ENCODE measurements at places on chromosomes 1 and 21.

GRCh38 chr1:201331166-201331565 lies 46.3 kb downstream of the TNNT2 start:
- DNase-seq: no peak

DNA sequence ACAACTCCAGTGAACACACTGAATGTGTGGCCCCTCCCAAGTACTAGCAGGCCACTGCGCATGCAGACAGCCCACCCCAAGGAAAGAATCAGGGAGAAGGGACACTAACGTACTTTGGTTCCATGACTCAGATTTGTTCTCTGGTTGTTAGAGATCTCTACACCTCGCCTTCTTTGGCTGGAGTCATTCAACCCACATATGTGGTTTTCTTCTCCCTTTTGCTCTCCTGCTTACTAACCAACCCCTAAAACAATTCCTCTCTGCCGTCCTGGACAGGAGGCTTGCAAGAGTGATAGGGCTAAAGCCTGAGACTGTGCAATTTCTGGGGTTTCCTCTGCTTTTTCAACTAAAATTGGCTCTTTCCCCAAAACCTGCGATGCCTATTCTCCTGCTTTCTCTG lies 5.7 kb upstream of the CD48 start:
- DNase-seq: no peak

DNA sequence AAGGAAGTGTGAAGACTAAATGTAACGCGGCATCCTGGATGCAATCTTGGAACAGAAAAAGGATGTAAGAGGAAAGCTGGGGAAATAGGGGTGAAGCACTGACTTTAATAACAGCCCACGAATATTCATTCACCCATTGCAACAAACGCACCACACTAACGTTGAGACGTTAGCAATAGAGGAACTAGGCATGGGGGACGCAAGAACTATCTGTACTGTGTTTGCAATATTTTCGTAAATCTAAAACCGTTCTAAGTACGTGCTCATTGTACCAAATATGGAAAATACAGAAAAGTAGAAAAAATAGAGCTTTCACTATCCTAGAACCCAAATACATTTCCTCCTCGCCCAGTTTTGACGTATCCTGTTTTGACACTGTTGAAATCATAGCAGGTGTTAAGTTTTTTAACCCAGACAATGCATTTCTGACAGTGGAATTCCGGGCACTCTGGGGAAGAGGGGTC lies 3.9 kb downstream of the LAPTM5 start:
- no peak for DNase-seq

DNA sequence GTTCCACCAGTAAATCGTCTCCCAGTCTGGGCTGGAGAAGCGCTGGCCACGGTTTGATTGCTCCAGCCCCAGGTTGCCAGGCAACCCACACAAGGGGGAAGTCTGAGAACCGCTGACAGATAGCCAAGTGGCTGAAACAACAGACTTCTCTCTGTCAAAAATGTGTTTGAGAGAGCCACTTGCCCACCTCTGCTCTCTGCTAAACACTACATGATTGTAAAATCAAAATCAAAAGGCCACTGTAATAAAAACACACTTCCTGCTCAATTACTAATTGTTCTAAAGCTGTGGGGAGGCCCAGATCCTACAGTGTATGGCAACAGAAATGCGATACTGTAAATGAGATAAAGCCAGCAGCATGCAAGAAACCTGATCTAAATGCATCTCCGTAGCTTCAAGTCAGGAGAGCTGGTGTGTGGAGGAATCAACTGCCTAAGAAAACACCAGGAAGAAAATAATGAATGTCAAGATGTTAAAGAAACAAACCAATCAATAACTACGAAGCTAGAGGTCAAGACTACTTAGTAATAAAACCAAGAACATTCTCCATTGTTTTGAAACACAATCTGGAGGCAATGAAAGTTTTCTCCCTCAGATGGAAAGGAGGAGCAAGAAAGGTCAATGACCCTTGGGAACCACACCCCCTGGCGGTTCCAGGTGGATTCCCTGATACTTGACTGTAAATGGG lies 121.2 kb downstream of the SLC45A1 start:
- no peak for DNase-seq

DNA sequence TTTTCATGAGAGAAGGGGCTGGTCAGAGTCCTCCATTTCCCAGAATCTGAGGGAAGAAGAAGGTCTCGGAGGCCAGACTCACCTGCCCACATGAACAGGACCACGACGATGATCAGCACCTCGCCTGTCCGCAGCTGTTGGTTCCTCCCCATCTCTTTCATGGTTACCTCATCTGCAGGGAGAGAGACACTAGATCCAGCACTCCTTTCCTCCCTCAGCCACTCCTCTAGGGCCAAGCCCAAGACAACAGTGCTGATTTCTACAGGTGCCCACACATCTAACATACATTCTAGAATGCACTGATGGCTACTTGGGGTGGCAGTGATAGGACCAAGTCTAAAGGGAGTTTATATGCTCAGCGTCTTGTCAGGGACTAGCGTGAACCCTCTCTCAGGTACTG lies 3.0 kb downstream of the FNDC5 start:
- DNase-seq: no peak

GRCh38 chr1:219405531-219406331 lies 207.2 kb downstream of the ZC3H11B start:
- DNase-seq: no peak

GRCh38 chr1:121558514-121558913 lies 373.7 kb downstream of the SRGAP2C start:
- no peak for DNase-seq

GRCh38 chr1:81071969-81072753 lies 728.6 kb upstream of the ADGRL2 start:
- DNase-seq: no peak

GRCh38 chr1:246921481-246921880 lies 10.3 kb downstream of the AHCTF1 start:
- no peak for DNase-seq

DNA sequence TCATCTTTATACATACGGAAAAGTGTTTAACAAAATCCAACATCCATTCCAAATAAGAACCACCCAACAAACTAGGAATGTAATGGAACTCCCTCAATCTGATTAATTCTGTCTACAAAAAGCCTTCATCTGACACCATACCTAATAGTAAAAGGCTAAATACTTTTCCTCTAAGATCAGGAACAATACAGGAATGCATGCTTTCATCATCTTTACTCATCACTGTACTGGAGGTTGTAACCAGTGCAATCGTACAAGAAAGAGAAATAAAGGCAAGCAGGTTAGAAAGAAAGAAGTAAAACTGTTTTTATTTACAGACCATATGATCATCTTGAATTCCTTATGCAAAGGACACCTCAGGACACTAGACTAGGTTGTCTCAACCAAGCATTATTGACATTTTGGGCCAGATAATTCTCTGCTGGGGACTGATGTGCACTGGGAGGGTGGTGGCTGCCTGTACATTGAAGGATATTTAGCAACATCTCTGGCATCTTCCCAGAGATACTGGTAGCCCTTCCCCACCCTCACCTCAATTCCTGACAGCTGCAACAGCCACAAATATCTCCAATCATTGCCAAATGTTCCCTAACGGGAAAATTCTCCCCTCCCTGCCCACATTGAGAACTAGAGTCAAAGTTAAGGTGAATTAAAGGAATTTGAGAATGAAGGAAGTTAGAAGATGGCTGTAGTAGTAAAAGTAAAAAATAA lies 30.6 kb upstream of the INSL5 start:
- DNase-seq: no peak

GRCh38 chr1:225697428-225697827 lies 44.5 kb upstream of the ENAH start:
- DNase-seq: no peak

DNA sequence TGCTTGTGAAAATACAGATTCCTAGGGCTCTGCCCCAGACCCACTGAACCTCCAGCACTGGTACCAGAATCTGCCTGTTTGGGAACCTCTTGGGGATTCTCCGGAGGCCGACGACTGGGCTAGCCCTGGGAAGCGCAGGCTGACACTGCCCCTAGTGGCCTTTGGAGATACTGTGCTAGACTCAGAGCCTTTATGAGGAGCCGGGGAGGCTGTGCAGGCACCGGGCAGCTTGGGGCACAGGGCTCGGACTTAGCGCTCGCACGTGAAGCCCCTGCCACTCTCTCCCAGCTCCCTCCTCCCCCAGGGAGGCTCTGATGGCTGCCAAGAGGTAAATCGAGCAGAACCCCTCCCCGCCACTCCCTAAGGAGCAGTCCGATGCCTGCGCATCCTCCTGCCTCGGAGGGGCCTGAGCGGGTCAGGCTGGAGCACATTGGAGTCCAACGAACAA lies 144.6 kb upstream of the TNR start:
- no peak for DNase-seq

GRCh38 chr1:20344738-20345137 lies 54.1 kb downstream of the VWA5B1 start:
- DNase-seq: no peak

GRCh38 chr1:22892789-22893188 lies 79.9 kb downstream of the LACTBL1 start:
- DNase-seq: no peak

DNA sequence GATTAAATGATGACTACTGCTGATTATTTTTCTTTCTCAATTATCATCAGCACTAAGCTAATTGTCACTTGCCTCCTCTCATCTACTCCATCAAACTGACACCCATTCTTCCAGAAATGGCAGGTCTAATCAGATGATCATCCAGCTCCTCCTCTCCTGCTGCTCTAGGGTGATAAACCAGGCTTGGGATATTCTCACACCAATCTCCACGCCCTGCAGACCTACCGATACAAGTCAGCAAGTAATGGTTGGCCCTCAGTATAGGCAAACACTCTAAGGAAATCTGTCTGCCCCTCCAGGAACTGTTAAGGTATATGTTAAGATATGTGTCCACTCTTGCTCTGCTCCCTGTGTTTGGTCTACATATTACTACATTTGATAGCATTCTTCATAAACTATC lies 36.3 kb upstream of the C1orf21 start:
- DNase-seq: no peak

- no peak for DNase-seq
These were observed 39.8 kb downstream of the SNAP47 start for GRCh38 chr1:227774821-227775661.

DNA sequence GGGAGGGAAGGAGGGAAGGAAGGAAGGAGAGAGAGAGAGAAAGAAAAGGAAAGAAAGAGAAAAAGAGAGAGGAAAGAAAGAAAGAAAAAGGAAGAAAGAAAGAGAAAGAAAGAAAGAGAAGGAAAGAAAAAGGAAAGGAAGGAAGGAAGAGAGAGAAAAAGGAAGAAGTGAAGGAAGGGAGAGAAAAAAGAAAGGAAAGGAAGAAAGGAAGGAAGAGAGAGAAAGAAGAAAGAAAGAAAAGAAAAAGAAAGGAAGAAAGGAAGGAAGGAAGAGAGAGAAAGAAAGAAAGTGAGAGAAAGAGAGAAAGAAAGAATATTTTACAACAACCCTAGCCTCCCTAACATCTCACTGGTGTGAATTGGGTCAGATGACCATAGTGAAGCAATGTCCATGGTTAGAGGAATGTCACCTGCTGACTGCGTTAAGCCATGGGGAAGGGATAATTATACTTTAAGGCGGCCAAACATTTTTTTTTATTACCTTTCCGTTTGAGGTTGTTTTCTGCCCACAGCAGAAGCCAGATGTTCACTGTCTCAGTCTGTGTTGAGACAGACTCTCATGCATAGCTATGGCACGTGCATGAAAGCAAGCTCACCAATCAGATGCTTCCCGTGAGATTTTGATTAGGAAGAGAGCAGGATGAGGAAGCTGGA lies 76.4 kb downstream of the SNRPE start:
- no peak for DNase-seq

- DNase-seq: no peak
These were observed 85.7 kb upstream of the SLC45A1 start for GRCh38 chr1:8232036-8232757.

- DNase-seq: no peak
These were observed 499 bp upstream of the C4BPB start for GRCh38 chr1:207088161-207088560.

DNA sequence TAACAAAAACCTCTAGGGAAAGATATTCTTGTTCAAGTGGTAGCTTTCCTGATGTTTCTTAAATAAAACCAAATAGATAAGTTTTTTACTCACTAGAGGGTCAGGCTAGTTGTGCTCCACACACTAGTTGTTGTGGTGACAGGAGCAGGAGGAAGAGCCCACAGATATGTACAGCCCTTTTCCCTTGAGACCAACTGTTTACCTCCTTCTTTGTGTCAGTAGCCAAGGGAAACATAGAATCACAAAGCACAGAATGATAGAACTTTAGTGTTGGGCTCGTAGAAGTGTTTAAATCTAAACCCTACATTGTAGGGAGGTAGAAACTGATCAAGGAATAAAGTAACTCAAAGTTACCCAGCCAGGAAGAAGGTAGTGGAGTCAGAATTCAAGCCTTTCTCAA lies 309.0 kb downstream of the CTH start:
- no peak for DNase-seq

GRCh38 chr1:177800400-177801088 lies 169.3 kb downstream of the SEC16B start:
- no peak for DNase-seq

DNA sequence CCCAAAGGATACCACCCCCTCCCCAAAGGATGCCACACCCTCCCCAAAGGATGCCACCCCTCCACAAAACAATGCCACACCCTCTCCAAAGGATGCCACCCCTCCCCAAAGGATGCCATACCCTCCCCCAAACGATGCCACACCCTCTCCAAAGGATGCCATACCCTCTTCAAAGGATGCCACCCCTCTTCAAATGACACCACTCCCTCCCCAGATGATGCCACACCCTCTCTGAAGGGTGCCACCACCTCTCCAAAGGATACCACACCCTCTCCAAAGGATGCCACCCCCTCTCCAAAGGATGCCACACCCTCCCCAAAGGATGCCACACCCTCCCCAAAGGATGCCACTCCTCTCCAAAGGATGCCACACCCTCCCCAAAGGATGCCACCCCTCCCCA lies 21.6 kb upstream of the TRIM17 start:
- DNase-seq: no peak

GRCh38 chr1:234942879-234943506 lies 185.6 kb downstream of the TOMM20 start:
- no peak for DNase-seq

GRCh38 chr1:65425697-65426096 lies 5.2 kb downstream of the LEPR start:
- no peak for DNase-seq

DNA sequence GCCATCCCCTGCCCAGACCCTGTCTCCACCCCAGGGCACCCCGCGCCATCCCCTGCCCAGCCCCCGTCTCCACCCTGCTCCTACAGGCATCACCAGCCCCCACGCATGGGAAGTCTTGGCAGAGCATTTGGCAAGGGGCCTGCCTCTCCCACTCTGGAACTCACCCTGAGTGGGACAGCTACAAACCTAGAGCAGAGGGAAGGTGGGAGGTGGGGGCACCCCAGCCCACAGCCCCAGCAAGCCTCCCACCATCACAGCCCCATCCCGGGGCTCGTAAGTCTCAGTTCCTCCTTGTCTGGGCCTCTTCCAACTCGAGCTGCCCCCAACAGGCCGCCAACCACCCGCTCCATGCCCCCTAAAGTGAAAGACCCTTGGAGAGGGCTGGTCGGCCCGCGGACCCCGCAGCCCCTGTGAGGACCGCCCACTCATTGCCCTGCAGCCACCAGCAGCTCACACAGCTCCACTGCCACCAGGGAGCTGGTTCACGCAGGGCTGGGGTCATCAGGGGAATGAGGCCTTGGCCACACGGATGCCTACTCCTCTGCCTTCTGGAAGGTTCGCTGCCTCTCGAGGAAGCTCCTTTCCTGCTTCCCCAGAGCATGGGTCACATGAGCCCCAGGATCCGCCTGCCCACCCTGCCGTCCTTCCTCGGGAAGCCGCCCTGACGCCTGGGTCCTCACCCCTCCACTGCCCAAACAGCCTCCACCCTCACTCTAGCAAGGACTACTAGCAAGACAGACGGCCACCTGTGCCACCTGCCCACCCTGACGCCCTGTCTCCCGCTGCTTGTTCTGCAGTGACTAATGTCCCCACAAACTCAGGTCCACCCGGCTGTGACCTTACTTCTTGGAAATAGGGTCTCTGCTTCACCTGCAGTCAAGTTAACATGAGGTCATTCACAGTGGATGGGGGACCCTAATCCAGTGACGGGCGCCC lies 14.4 kb downstream of the MEGF6 start:
- DNase-seq: no peak
